Stimulated activated naive CD4-positive, alpha-beta T cell (primary cell): ENCODE measurements at places on chromosomes 2 and 18.

- no peak for DNase-seq
Measured at GRCh38 chr2:43874776-43875451, 36.1 kb downstream of the ABCG8 start.

- no peak for DNase-seq
Measured at GRCh38 chr2:196229013-196229412, 57.6 kb upstream of the STK17B start.

DNA sequence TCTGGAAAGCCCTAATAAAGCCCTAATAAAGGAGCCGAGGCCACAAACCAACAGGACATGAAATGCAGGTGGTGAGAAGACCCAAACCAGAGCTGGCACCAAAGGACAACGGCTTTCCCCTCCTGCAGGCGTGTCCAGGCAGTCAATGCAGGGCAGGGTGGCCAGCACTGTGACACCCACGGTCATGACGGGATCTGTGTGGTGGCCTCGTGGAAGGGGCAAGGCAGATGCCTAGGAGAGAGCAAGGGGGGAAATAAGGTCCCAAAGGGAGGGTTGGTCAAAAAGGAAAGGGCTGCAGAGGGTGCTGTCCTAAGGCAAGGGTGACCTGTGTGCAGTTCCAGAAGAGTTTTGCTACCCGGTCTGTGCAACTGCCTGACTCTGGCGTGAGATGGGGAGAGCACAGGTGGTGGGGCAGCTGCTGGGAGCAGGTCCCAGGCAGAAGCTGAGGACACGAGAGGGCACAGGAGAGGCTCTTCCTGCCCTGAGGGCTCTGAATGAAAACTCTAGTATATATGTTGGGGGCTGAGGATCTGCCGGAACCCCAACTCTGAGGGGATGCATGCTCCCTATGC, 156.7 kb downstream of the TPO start:
- no peak for DNase-seq

DNA sequence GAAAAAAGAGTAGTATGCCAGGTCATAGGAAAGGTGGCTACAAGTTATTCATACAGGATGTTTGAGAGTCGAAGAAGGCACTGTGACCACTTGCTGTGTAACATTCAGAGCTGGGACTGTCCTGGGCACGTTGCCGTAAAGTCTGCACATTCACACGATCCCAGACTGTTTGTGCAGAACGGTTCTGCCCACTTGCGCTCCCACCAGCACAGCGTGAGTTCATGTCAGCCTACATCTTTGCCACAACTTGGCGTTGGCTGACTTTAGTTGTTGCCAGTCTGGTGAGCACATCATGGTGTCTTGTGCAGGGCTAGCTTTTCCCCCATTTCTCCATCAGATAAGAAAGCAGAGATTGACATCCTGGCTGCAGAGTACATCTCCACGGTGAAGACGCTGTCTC, 7.0 kb downstream of the ING5 start:
- DNase-seq = no peak

DNA sequence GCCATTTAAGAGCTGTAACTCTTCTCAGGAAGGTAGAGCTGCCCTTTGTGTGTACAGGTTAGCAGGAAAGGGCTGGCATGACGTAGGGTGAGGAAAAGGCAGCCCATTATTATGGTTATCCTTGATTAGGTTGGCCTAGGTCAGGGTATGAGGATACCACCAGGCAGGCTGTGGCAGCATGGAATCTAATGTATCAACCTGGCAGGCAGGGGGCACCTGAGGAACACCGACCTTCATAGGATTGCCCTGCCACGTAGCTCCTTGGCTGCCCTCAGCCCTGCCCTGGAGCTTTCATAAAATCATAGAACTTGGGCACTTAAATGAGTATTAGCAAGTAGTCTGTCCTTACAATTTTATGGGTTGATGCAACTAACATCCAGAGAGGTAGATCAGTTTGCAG, 261.6 kb downstream of the LTBP1 start:
- DNase-seq = no peak

- DNase-seq = no peak
Measured at GRCh38 chr18:9731380-9731779, 23.3 kb downstream of the RAB31 start.

GRCh38 chr2:216882876-216883275, 23.0 kb upstream of the TNP1 start:
- no peak for DNase-seq

- DNase-seq = no peak
Measured at GRCh38 chr2:52794581-52794980, 973.0 kb upstream of the CHAC2 start.

- DNase-seq = no peak
Measured at GRCh38 chr18:1392865-1393734, 488.4 kb downstream of the ADCYAP1 start.
